ENCODE measurements at places on chromosomes 1 and 21.

GRCh38 chr1:231665101-231665500 lies 38.5 kb downstream of the DISC1 start:
- DNase-seq: no peak

DNA sequence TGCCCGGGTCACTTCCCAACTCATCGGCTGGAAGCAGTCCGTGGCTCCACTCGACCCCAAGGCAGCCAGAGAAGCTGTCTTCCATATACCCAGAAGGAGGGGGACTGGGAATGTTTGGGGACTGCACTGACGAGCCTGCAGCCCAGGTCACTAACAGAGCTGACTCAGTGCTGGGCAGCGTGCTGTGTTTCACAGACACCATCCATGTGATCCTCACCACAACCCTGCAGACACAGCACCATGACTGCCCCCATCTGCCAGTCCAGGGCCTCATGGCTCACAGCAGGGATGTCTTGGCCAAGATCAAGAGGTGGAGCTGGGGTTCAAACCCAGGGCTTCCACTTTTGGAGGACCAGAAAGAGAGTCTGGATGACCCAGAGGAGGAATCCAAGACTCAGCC lies 67.9 kb downstream of the KLHDC7A start:
- DNase-seq: no peak

DNA sequence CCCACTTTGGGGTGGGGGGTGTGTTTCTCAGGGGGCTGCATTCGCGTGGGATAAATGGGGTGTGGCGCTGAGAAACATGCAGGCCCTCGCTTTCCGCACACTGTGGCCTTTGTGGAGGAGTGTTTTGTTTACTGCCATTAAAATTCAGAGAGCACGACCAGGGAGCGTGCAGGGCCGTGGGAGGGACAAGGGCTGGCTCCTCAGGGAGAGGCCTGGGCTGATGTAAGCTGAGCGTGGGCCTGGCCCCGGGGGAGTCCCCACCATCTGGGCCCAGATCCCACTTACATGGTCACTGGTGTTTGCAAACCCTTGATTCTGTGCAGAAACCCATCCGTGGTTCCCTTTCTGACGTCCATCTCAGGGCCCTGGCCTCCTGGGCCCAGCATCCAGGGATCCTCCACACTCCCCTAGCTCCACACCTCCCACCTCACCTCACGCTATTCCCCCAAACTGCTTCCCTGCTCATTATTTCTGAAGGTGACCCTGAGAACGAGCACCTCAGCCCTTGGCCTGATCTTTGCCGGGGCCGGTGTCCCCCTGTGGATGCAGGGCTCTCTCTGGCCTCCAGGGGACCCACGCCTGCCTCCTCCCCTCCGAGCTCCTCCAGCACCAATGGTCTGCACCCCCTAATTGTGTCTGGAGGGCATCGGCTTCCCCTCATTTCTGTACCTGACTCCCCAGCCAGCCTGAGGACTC lies 92.5 kb upstream of the SIM2 start:
- no peak for DNase-seq

DNA sequence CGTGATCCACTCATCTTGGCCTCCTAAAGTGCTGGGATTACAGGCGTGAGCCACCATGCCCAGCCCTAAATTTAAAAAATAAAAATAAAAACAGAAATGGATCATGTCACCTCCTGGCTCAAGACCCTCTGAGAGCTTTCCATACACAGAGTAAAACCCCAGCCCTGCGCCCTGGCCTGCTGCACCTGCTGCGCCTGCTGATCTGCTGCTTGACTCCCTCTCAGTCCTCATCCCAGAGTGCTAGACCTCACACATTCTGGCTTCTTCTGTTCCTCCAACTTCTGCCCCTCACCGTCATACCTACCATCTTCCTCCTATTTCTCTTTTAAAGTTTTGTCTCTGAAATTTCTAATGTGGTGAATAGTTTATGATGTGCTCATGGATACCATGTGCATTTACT lies 42.7 kb upstream of the DIPK1A start:
- DNase-seq: no peak

GRCh38 chr1:148161053-148161901 lies 9.2 kb upstream of the NBPF11 start:
- no peak for DNase-seq

DNA sequence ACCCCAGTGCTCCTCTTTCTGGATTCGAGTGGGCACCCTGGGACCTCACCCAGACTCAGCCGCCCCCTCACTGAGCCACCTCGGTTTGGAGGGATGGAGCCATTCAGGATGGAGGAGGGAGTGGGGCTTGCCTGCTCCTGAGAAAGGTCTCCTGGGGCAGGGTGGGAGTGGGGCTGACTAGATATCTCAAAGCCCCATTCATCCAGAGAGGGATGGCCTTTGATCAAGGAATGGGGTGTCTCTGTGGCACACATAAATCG lies 10.1 kb upstream of the SPSB1 start:
- DNase-seq: no peak

DNA sequence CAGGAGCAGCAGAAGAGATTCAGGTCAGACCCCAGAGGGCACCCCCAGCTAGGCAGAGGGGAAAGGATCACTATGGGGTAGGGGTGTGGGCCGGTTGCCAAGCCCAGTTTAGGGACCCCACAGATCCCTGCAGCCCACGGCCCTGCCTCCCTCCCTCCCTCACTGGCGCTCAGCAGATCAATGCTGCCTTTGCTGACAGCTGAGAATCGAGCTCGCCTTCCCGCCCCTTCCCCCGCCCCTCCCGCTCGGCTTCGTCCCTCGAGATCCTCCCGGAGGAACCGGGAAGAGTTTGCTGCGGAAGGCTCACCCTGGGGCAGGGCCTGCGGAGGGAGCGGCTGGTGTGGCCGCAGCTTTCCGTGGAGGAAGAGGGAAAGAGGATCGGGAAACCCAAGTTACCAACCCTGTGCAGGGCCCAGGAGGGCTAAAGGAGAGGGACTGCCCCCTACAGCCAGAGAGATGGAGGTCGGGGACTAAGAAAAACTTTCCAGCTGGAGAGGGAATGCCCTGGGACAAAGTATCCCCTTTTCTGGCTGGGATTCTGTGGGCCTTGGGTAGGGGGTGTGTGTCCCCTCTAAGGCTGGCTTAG lies 1.1 kb upstream of the KCNQ4 start:
- DNase-seq: no peak

DNA sequence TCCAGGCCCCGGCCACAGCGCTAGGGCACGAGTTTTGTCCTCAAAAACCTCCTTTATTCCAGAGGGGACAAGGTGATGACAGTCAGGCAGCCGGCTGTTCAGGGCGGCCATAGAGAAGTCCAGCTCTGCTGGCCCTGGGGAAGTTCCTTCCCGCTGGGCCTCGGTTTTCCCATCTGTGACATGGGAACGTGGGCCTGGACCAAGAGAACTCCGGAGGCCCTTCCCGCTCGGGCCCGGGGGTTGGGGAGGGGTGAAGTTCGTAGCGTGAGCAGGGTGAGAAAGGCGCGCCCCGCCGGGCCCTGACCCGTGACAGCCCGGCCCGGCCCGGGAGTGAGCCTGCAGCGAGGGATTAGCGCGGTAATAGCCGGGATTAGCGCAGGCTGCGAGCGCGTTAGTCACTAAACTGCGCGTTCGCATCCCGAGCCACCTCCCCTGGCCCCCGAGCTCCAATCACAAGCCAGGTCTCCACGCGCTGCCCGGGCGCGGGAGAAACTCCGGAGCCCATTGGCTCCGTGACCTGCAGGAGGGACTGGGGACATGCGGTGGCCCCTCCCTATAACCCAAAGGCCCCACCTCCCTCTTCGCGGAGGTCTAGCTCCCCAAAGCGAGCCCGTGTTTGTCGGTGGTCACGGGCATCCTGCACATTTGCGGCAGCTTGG lies 29.8 kb upstream of the PADI2 start:
- no peak for DNase-seq

DNA sequence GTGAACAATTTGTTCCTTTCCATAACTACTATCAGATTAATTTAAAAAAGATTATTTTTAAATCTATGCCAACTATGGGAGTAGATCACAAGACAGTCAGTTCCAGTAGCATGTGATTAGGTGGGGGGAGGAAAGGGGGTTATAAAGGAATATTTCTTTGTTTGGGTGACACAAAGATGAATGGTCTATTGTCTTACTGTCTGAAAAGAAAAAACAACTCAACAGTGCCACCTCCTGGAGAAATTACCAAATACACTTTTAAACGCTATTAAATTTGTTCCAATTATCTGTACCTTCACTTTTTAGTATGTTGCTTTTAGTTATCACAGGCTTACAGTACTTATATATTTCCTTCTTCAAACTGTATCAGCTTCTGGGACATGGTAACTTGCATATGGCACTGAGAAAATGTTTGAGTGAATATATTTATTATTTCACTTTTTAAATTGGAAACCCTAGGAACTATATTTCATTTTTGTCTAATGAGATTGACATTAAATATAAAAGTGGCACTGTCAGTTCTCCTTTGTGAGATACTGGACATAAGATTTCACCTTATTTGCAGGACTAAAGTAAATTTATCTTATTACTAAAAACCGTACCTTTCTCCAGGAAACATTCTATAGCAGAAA lies 1.7 kb upstream of the SORT1 start:
- no peak for DNase-seq

- no peak for DNase-seq
These were observed 179.1 kb downstream of the PSMG1 start for GRCh38 chr21:39003982-39004633.

- DNase-seq: no peak
These were observed 111.5 kb downstream of the GRIK3 start for GRCh38 chr1:36922593-36923426.

GRCh38 chr1:177517546-177517945 lies 346.8 kb downstream of the BRINP2 start:
- DNase-seq: no peak

- DNase-seq: no peak
These were observed 8.9 kb upstream of the CD48 start for GRCh38 chr1:160720356-160721085.

- no peak for DNase-seq
These were observed 32.2 kb downstream of the MAGI3 start for GRCh38 chr1:113422315-113423068.

DNA sequence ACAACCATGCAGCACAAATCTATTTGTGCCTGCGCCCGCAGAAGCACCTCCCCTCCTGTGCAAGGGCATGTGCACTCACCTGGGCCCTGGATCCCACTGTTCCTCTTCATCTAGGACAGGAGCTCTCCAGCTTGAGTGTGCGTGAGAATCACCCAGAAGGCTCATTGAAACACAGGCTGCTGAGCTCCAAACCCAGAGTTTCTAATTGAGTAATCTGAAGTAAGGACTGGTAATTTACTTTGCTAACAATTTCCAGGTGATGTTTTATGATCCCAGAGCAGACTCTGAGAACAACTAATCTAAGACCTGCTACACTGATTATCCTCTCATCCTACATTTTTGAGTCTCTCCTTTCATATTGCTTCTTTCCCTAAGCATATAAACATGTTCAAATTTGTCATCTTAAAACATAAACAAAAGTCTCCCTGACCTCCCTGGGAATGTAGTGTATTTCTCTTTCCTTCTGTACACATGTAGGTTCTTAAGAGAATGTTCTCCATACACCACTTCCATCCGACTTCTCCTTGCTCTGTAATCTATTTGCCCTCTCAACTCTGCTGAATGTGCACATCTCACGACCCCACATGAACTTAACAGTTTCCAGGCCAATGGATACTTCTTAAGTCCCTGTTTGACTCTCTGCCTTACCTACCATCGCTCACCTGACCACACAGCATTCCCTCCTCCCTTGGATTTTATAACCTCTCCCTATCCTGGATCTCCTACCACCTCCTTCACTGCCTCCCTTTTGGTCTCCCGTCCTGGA lies 522.5 kb downstream of the SMYD3 start:
- no peak for DNase-seq

DNA sequence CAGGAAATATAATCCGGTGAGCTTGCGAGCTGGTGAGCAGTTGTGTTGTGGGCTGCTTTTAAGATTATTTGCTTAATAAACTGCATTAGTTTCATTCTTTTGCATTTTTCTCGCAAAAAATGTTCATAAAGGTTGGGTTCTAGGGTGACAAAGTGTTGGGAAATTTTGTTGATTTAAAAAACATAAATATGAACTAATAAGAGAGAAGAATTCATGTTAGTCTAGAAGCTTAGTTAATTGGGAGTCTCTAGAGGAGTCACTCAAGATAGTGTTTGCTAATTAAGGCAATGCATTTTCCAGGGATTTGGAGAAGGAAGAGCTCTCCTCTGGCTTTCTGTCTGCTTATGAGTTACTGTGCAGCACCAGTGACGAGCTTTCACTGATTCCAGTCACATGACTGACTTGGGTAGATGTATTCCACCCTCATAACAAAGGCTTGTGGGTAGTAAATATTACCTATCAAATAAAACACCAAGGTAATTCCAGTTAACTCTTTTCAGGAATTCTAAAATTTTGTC lies 417.0 kb downstream of the PTBP2 start:
- no peak for DNase-seq

DNA sequence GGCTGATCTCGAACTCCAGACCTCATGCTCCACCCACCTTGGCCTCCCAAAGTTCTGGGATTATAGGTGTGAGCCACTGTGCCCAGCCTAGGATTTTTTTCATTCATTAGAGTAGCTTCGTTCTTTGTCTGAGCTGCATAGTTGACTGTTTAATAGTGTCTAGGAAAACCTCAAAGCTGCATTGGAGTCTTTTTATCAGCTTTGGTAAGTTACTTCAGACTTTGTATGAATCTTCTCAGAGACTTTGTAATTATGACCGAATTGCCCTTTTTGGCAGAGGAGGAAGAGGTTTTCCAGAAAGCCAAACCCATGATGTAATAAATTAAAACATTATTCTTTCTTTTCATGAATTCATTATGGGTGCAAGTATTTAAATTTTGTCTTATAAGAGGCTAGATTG lies 5.1 kb downstream of the DNAJB4 start:
- no peak for DNase-seq

DNA sequence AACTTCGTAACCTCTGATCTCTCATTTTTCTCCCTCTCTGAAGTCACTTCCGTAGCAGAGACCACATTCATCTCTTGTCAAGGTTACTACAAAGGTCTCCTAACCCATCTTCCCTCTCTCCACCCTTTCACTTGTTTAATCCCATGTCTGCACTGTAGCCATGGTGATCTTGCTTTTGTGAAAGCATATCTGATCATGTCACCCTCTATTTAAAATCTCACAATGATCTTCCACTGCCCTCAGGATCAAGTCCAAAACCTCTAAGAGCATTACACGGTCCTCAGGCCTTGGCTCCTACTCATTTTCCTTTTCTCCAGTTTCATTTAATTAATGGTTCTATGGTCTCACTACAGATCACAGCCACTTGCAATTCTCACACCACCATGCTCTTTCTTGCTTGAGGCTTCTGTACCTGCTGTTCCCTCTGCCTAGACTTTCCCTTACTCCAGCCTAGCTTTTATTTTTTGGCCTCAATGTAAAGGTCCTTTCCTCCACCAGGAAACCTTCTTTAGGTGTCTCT lies 12.1 kb downstream of the ARHGEF11 start:
- DNase-seq: no peak

- DNase-seq: no peak
These were observed 852.0 kb upstream of the ADAMTS5 start for GRCh38 chr21:27818847-27819246.

GRCh38 chr1:157359314-157360022 lies 192.8 kb downstream of the FCRL5 start:
- no peak for DNase-seq

- DNase-seq: no peak
These were observed 69.5 kb downstream of the PLD5 start for GRCh38 chr1:242455052-242455361.
